Cardiac fibroblast (primary cell): ENCODE measurements at places on chromosomes 5 and 9.

- no peak for DNase-seq
Observed at GRCh38 chr5:171474230-171474813, 54.9 kb downstream of the FGF18 start.

DNA sequence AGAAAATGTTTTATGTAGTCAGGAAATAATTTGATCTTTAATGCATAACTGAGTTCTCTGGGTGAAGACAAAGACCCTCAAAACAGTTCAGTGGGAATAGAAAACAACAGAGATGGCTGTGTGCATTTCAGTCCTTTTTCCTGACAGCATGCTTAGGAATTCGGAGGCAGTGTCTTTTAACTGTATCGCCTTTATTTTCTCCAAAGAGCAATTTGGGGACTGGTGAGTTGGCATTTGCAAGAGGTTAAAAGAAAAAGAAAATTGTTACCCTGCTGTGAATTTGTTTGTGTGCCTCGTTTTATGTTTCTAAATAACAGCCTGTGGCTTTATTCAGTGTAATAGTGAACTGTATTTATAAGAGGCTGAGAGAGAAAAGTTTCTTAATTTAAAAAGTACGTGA, 227.8 kb upstream of the DMAC1 start:
- no peak for DNase-seq

- no peak for DNase-seq
Observed at GRCh38 chr9:127903557-127904475, 4.4 kb upstream of the ST6GALNAC6 start.

DNA sequence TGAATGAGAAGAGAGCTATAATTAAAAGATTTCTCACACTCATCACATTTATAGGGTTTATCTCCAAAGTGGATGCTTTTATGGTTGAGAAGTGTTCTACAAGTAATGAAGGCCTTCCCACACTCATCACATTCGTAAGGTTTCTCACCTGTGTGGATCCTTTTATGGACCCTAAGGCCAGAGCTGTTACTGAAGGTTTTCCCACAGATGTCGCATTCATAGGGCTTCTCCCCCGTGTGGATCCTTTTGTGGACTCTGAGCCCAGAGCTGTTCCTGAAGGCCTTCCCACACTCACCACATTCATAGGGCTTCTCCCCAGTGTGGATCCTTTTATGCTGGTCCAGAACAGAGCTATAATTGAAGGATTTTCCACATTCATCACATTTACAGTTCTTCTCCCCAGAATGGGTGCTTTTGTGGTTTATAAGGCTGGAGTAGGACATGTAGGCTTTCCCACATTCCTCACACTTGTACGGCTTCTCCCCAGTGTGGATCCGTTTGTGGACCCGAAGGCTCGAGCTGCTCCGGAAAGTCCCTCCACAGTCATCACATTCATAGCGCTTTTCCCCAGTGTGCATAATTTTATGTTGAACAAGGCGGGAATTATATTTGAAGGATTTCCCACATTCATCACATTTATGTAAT, 10.5 kb downstream of the ZFP62 start:
- no peak for DNase-seq
